GM10248 (cell line): ENCODE measurements at places on chromosomes 7 and 10.

DNA sequence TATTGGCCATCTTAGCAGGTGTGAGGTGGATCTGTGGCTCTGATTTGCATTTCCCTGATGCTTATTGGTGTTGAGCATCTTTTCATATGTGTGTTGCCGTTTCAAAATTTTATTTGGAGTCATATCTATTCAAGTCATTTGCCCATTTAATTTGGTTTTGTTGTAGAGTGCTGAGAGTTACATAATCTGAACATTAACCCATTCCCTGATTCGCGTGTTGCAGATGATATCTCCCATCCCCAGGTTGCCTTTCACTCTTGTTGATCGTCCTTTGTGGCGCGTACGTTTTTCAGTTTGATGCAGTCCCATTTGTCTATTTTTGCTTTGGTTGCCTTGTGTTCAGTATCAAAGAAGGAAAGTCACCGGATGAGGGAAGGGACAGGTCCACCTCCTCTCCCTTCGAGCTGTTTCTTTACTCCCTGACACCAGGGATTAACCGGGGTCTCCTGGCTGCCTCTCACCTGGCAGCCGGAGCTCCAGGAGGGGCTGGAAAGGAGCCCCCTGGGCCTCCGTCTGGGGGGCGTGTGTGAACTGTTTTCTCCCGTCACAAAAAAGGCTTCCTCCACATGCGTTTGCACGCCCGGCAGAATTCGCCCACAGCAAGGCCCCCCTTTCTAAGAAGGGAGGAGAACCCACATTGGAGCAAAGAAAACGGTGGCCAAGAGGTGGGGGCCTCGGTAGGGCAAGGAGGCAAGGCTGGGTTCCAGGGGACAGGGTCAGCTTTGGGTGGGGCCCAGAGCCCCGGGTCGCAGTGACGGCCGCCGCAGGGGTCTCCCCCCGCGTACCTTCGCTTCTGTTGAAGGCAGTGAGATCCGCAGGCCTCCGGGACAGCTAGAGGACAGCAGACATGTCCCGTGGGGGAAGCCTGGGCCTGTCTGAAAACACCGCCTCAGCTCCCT, 8.3 kb downstream of the MNX1 start:
- no peak for DNase-seq

DNA sequence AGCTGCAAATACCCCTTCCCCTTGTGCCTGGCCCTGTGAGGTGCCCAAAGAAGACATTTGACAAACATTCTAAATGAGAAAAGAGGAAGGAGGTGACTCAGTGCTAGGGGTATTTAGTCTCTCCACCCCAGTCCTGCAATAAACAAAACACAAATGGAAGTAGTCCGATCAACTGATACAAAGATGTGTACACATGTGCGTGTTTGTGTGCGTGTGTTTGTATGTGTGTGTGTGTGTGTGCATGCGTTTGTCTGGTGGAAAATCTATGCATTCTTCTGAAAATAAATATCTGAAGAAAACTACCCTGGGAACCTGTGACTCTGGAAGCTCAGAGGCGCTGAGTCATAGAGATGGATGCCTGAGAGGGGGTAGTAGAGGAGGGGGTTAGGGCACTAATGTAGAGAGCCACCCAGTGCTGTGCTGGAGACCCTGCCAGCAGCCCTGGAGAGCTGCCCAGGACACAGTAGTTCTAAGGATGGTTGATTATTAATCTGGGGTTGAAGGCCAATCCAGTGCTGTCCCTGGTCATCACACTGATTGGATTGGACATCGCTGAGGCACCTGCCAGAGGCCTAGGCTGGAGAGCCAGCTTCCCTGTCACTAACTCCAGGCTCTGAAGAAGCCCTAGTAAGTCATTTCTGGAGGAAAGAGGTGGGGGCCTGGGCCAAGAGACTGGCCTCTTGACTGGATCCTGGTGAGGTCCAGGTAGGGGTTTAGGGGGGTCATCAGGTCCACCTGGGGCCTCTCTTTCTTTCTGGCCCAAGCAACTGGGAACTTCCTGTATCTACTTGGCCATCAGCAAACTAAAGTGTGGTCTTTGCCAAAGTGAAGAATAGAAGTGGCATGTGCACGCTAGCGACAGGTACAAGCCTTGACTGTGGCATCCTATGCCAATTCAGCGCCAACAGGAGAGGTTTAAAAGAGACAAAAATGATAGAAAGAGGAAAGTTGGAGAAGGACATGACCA, 18.5 kb downstream of the SFTPA1 start:
- DNase-seq = no peak

DNA sequence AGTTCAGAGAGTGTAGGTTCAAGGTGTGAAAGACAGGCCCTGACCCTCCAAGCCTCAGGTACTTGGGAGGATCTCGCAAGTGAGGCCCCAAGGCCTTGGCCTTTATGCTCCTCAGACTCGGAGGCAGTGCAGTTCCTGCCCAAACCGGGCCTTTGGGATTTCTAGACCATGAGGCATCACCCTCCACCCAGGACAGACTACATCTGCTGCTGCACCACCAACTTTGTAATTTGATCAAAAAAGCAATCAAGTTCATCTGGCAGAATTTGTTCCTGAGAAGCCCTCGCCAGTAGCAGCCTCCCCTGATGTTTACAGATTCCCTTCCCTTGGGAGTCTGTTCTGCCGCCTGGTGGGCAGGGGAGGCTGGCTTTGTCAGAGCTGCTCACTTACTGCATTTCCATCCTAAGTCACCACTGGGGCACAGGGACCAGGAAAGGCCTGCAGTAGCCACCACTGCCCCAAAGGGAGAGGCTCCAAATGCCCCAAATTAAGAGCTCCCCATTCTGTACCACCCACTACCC, 2.1 kb downstream of the CAMK2G start:
- no peak for DNase-seq

DNA sequence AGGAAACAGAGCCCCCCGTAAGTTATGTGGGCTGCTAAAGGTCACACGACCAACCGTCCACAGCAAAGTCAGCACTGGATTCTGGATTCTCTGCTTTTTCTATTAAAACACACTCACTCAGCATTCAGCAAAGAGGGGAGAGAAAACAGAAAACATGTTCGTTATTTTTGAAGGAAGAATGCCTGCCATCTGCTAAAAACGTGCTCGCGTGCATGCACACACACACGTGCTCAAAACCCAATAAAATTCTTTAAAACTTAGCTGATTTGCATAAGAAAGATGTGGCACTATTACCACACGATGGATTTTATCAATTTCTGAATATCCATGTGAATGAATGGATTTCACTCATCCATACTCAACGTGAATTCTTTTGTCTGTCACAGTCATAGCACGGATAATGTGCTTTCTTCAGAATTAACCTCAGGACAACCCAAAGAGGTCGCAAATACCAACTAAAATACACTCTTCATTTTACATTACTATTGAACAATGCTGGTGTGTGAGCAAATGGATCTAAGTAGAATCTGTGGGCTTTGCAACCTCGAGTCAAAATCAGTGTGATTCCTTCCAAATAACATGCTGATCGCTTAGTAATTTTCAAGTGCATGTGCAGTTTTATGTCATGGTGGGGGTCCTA, 40.8 kb downstream of the NRP1 start:
- no peak for DNase-seq

GRCh38 chr10:102493771-102494170, 8.7 kb downstream of the ACTR1A start:
- DNase-seq = no peak

- no peak for DNase-seq
Measured at GRCh38 chr10:61399406-61399805, 53.8 kb downstream of the TMEM26 start.

DNA sequence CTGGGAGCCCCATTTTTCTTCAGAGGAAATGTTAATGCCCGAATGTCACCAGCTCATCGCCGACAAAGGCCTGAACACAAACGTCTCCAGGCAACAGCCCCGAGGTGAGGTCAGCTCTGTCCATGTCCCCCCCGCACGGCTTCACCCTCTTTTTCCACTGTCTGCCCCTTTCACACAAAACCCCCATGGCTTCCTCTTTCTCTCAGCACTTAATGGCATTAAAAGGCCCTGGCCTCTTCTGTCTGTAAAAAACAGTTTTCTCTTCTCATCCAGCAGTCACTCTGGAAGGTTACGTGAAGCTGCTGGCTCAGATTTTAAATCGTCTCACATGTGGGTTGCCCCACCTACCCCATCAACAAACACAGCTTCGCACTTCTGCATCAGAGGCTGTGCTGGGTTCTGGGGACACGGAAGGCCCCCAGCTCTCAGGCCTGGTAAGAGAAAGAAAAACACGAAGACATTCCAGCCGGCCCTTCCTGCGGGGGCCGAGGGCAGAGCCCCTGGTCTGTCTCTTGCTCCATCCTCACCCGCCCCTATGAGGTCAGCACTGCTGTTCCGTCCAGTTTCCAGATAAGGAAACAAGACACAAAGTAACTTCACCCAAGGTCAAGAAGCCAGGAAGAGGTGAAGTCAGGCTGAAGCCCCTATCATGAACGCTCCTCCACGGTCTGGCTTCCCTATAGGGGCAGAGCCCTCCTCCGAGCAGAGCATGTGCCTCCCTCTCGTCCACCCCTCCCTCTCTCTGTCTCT, 91.1 kb upstream of the PDGFA start:
- DNase-seq = no peak

DNA sequence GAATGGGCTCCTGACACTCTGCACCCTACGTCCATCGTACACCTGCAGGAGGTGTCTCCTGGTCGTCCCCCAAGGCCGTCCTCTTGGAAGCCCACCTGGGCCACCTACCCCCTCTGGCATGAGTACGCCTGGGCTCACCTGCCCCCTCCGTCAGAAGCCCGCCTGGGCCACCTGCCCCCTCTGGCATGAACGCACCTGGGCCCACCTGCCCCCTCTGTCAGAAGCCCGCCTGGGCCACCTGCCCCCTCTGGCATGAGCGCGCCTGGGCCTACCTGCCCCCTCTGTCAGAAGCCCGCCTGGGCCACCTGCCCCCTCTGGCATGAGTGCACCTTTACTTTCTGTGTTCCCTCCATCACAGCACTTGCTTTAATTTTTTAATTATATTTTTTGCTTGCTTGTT, 401.2 kb downstream of the PTPRN2 start:
- DNase-seq = no peak

GRCh38 chr10:131556897-131557495, 245.5 kb upstream of the TCERG1L start:
- DNase-seq = no peak

DNA sequence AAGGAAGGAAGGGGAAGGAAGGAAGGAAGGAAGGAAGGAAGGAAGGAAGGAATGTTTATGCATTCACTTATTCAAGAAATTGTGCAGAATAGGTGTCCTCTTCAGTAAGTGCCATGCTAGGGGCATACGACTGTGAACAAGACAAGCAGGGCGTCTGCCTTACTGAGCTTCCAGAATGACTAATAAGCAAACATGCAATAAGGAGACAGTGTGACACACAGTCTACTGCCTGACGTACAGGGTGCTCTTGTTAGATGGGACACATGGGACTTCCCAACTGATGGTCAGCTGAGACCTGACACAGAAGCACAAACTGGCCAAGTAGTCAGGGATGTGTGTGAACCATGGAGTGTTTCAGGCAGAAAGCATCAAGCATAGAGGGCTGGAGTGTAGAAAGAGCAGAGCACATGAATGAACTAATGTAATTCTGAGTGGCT, 18.2 kb downstream of the DNAJC12 start:
- DNase-seq = no peak

DNA sequence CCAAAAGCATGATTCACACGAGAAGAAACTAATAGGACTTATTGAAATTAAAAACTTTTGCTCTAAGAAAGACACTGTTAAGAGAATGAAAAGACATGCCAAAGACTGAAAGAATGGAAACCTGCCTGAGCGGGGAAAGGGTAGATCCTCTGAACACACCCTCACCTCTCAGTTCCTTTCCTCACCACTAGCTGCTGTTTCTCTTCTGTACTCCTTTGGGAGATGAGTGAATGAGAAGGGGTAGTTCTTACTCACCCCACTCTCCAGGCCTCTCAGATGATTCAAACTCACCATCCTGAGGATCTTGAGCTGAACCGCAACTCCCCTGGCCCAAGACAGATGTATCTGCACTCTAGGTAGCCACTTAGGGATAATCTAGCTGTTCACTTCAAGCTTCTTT, 41.9 kb downstream of the IQUB start:
- DNase-seq = no peak

GRCh38 chr7:70846208-70846607, 285.7 kb upstream of the GALNT17 start:
- no peak for DNase-seq

- DNase-seq = no peak
Measured at GRCh38 chr7:112162142-112162766, 43.9 kb downstream of the DOCK4 start.

- no peak for DNase-seq
Measured at GRCh38 chr7:47483604-47484273, 98.2 kb downstream of the TNS3 start.

GRCh38 chr10:102704915-102705314, 9.3 kb downstream of the ARL3 start:
- no peak for DNase-seq

DNA sequence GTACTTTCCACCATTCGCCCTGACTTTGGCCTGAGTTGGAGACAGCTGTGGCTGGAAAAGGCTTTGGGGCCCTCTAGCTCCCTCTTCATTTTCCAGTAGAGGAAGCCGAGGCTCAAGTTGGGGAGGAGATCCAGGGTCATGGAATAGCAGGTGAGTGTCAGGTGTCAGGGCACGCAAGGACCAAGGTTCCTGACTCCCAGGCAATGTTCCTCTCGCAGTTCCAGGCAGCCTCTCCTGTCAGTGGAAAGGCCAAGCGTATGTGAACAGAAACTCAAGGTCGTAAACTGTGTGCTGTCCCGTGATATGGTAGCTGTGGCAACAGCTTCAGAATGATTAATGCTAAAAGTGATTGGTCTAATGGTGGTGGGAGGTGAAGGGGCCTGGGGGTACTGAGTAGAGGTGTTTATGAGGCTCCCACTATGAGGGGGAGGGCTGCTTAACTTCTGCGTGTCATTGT, 13.2 kb downstream of the ADAMTS14 start:
- no peak for DNase-seq

- DNase-seq = no peak
Measured at GRCh38 chr10:32326680-32327363, 20.1 kb downstream of the EPC1 start.

DNA sequence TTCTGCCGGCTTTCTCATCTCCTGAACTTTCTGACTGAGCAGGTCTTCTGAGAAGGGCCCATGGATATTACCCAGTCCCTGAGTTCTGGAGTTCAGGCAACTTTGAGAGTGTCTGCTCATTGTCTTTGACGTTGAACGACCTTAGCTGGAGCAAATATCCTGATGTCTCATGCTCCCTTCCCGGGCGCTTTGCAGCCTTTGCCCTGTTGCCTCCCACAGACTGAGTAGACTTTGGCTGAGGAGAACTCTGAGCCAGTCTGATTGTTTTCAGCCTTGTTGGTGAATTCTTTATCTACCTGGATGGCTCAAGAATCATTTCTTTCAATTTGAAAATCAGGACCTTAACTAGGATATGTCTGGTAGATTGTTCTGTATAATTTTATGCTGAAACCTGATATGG, 353.7 kb downstream of the GLRX3 start:
- no peak for DNase-seq

GRCh38 chr10:129962031-129962871, 1.8 kb downstream of the EBF3 start:
- no peak for DNase-seq

DNA sequence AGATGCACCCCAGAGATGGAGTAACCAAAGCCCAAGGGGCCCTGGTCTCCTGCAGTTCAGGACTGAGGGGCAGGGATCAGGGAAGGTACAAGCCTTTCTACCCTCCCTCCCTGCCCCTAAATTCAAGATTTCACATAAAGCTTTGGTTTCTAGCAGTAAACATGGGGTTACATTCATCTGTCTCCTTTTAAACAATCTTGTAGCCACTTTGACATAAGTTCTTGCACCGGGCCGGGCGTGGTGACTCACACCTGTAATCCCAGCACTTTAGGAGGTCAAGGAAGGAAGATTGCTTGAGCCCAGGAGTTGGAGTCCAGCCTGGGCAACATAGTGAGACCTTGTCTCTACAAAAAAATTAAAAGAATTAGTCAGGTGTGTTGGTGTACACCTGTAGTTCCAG, 4.0 kb upstream of the ACTR3C start:
- no peak for DNase-seq
